ENCODE measurements at places on chromosomes 5 and 9.

- no peak for DNase-seq
These were observed 41.6 kb upstream of the EXOC3 start for GRCh38 chr5:401146-402034.

- DNase-seq: no peak
These were observed 213.0 kb downstream of the SPOCK1 start for GRCh38 chr5:137286025-137286610.

- peak; percentile 13 for DNase-seq
These were observed 27.9 kb downstream of the C1QTNF2 start for GRCh38 chr5:160342413-160342941.

DNA sequence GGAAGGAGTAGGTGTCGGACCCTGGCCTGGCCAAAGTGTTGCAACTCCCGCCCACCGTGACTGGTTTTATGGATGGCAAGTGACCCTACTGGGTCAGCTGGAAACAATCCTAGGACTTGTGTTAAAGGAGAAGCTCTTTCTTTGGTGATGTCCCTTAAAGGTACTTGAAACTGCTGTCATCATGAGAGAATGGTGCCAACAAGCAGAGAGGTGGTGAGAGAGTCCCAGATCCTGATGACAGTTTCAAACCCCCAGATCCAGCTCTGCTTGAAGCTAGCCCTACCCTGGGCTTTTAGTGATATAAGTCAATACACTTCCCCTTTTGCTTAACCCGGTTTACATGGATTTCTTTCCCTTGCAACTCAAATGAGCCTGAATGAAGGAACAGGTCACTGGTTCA lies 72.5 kb upstream of the UBTD2 start:
- DNase-seq: no peak

GRCh38 chr5:51043745-51044144 lies 339.5 kb upstream of the ISL1 start:
- no peak for DNase-seq

DNA sequence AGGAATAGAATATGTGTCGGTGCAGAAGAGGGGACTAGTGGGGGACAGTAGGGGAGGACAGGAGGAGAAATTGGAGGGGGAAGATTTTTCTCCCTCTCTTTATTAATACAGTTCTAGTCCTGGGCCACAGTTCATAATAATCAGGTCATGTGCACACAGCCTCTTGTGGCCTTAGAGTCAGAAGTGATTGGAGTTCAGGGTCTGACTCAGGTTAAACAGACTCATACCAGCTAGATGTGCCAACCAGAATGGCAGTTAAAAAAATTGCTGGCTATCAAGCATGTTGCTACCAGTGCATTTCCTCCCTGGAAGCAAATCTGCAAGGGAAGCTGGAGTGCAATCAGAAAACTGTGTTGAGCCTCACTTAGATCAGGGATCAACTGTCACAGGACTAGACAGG lies 132.7 kb upstream of the MAP1B start:
- DNase-seq: no peak

- DNase-seq: no peak
These were observed 146.9 kb downstream of the TENT4A start for GRCh38 chr5:6859951-6860638.

GRCh38 chr5:169989365-169989764 lies 9.1 kb upstream of the INSYN2B start:
- DNase-seq: no peak

- peak; percentile 60 for DNase-seq
These were observed 693.6 kb downstream of the TLE1 start for GRCh38 chr9:80995759-80996158.

- peak; percentile 56 for DNase-seq
These were observed 20.2 kb upstream of the WHRN start for GRCh38 chr9:114525513-114525912.

Data from fibroblast of skin of scalp (primary cell).